Suppressor macrophage (primary cell): ENCODE measurements at places on chromosomes 11 and 22.
A peak's percentile ranks its signal among the peaks of the same experiment; 100 is the strongest.

GRCh38 chr11:128318856-128319474 lies 268.4 kb downstream of the ETS1 start:
- DNase-seq: peak; percentile 5

DNA sequence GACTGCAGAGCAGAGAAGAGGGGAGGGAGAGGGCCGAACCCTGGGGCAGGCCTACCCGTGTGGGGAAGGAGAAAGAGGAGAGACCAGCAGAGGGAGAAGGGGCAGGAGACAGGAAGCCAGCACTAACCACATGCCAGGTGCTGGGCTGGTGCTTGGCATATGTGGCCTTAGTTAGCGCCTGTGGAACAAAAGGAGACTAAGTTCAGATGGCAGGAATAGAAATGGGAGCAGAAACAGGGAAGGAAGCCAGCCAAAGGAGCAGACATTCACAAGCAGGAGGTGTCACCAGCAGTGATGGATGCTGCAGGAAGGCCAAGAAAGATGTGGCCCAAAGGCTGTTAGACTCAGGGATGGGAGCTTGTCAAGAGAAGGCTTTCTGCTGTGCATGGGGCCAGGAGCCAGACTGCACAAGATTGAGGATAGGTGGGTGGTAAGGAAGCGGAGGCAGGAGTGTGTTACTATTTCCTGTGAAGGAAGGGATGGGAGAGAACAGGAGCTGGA lies 26.7 kb downstream of the TREH start:
- no peak for DNase-seq

GRCh38 chr22:20448630-20449029 lies 11.0 kb upstream of the SCARF2 start:
- no peak for DNase-seq

DNA sequence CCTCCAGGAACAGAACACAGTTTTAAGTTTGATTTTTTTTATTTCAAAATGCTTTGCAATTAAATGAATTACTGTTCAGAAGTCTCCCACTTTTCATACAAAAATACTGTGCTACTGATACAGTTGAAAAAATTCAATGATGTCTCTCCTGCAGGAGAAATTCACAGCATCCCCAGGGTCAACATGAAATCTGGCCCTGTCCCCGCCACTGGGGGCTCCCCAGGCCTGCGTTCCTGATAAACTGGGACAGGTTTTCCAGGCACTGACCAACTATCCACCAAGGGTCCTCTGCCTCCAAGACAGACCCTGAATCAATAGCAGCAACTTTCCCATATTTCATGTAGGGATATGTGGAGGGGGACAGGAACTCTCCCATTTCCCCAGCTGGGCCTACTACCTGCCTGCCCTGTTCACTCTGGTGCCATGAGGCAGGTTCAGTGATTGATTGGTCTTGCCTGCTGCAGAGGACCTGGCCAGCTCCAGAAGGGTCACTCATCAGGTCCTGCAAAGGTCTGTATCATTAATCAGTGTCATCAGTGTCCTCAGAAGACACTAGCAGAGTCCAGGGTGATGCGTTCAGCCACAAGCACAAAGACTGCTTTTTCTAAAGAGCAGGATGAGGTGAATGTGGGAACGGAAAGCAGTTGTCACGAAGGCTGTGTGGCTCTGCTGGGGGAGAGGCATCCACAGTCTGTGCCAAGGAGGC lies 43.4 kb downstream of the PISD start:
- DNase-seq: no peak

GRCh38 chr11:46236918-46237247 lies 40.6 kb upstream of the CREB3L1 start:
- DNase-seq: no peak

GRCh38 chr11:65615950-65616574 lies 486 bp downstream of the PCNX3 start:
- DNase-seq: no peak

DNA sequence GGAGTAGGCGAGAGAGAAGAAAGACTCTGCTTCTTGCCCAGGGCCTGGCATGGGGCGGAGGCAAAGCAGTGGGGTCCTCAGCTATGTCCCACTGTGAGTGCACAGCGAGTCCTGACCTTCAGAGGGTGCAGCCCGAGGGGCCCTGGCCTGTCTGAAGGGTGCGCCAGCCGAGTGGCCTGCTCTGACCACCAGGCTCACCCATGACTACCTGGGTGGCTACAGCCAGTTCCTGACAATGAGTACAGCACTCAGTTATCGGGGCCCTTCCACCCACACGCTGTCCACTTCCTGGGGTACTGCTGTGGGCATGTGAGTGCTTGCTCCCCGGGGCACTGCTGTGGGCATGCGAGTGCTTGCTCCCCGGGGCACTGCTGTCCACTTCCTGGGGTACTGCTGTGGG lies 74.1 kb upstream of the B3GAT1 start:
- DNase-seq: no peak

- DNase-seq: no peak
Measured at GRCh38 chr11:73464347-73464746, 88.1 kb downstream of the RELT start.

- DNase-seq: no peak
Measured at GRCh38 chr22:43047605-43048004, 32.7 kb upstream of the PACSIN2 start.

DNA sequence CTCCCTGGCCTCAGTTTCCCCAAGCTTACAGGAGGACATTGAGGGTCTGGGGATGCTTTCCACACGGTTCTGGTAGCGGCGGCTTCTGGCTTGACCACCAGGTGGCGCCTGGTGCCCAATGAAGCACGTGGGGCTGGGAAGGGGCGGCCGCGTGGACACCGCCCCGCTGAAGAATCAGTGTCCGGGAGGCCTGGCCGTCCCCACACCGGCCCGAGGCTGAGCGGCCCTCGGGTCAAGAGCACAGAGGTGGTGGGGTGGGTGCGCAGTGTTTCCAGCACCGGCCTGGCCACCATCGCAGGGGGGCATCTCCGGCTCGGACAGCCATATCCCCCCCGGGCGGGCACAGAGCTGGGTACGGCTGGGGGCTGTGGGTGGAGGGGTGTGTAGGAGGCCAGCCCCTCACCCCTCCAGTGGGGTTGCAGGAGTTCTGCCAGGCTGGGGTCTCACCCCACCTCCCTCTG lies 27.8 kb upstream of the PPARA start:
- DNase-seq: peak; percentile 86

GRCh38 chr22:16957781-16958180 lies 50.2 kb downstream of the GAB4 start:
- no peak for DNase-seq

DNA sequence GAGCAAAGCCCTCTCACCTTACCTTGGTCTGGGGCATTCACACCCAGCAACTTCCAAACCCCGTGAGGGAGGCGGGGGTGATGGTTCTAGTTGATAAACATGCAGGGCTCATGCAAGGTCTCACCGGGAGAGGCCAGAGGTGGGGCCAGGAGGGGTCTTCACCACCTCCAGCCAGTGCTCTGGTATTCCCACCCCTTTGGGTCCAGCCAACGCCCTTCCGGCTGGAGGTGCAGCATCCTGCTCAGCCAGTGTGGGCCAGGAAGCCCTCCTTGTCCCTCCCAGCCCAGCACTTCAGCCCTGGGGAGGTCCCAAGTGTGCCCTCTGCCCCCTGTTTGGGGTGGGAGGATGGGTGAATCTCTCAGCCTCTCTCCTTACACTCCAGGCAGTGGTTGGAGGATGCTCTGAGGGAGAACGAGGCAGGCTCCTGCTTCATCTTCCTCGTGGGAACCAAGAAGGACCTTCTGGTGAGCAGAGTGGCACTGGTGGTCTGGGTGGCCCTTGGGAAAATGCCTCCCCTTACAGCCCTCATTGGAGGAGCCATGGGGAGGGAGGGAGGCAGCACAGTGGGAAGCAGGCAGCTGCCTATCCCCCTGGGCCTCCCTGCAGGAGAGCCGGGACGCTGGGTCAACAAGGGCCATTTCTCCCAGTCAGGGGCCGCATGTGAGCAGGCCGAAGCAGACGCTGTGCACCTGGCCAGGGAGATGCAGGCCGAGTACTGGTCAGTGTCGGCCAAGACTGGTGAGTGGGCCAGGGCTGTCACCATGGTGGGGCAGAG lies 13.4 kb downstream of the RAB36 start:
- no peak for DNase-seq

DNA sequence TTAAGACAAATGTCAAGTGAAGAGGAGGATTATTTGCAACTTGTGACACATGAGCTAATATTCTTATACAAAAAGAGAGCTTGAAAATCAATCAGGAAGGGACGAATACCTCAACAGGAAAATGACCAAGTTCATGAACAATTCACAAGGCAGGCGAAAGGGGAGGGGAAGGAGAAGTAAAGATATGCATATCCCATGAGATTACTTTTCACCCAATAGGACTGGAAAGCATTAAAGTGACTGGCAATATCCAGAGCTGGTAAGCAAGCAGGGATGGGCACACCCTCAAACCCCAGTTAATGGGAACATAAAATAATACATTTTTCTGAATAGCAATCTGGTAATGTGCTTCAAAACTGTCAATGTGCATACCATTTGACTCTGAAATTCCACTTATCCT lies 129.5 kb downstream of the SLC1A2 start:
- no peak for DNase-seq

- no peak for DNase-seq
Measured at GRCh38 chr11:68666849-68667248, 17.5 kb upstream of the GAL start.

DNA sequence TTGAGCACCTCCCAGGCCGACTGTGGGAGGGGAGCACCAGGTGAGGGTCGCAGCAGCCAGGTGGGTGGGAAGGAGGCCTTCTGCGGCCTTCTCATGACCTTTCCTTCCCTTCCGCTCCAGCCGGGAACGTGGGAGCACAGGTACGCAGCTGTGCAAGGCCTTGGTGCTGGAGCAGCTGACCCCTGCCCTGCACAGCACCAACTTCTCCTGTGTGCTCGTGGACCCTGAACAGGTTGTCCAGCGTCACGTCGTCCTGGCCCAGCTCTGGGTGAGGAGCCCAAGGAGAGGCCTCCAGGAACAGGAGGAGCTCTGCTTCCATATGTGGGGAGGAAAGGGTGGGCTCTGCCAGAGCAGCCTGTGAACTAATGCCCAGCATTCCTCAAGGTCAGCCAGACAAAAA lies 2.6 kb downstream of the IL18BP start:
- DNase-seq: no peak

DNA sequence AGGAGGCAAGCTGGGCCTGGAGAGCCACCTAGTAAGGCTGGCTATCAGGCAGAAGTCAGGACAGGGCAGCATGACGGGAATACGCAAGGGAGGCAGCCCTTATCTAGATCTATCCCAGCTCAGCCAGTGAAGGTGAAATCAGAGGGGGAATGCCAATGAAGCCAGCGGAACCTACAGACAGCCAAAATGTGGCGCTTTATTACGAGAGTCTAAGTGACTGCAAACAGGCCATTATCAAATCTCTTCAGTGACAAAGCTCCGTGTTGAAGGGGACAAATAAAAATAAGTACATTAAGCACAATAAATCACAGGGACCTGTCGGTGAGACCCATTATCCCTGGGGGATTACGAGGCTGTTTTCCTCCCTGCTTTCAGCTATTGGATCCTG lies 22.8 kb downstream of the LARGE1 start:
- no peak for DNase-seq

- DNase-seq: no peak
Measured at GRCh38 chr11:134277183-134278001, 1.2 kb downstream of the GLB1L3 start.

GRCh38 chr11:9263840-9264315 lies 1.3 kb downstream of the DENND5A start:
- peak; percentile 46 for DNase-seq

DNA sequence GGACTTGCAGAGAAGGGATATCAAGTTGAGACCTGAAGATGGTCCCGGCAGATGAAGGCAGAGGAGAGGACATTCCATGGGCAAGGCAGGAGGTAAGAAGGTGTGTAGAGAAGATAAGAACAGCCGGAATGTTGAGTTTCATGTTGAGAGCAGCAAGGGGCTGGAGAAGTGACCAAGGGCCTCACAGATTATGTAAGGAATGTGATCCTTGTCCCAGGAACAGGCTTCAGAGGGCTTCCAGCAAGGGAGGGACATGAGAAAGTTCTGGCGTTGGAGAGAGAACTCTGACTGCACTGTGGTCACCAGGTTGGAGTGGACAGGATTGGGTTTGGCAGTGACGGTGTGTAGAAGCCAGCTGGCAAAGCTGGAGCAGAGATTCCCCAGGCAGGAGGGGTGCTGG lies 27.6 kb upstream of the PPFIA1 start:
- no peak for DNase-seq

GRCh38 chr11:16279524-16279923 lies 76.8 kb downstream of the SOX6 start:
- DNase-seq: no peak

GRCh38 chr22:50408311-50408710 lies 65.2 kb downstream of the PPP6R2 start:
- DNase-seq: no peak

DNA sequence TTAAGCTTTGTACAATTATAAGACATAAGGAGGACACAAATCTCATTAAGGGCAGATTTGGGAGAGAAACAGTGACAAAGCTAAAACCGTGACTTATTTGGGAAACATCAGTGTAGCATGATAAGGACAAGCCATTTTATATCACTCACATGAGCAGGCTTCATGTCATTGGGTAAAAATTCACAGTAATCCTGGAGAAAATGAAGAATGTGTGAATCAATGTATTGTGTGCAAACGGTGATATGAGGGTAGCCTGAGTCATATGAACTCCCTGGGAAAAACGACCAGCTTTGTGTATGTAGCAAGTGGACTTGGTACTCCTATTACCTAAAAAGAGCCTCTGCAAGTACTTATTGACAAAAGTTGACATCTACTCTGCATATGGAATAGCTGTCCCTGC lies 6.0 kb upstream of the TRIM34 start:
- DNase-seq: no peak

DNA sequence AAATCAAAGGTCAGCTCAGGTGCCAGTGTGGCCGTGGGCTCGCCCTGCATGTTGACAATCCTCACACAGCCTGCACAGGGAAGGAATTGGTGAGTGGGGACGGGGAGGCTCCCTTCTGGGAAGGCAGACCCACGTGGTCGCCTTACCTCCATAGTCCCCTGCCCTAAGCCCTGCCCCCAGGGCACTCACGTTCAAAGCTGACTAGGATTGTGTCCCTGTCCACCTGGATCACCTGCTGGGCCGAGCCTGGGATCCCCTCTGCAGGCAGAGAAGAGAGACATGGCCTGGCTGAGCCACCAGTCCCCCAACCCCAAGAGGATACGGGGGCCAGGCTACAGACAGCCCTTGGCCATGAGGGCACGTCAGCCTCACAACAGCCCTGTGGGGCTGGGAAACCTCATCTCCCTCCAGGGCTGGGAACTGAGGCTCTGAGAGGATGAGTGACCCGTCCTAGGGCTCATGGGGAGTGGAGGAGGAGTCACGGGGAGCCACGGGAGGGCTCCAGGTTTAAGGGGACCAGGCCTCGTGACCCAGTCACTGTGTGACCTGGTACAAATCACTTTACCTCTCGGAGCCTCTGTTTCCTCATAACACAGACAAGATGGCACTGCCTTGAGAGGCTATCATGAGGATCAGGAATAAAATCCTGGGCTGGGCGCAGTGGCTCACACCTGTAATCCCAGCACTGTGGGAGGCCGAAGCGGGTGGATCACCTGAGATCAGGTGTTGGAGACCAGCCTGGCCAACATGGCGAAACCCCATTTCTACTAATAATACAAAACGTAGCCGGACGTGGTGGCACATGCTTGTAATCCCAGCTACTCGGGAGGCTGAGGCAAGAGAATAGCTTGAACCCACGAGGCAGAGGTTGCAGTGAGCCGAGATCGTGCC lies 12.1 kb upstream of the SF1 start:
- DNase-seq: no peak
